Kidney epithelial cell (primary cell): ENCODE measurements at places on chromosomes 3 and 15. TPM values are rescaled to one million over a fixed set of nuclear protein-coding genes. Genes with fewer than 3 reads are reported as not detected.

DNA sequence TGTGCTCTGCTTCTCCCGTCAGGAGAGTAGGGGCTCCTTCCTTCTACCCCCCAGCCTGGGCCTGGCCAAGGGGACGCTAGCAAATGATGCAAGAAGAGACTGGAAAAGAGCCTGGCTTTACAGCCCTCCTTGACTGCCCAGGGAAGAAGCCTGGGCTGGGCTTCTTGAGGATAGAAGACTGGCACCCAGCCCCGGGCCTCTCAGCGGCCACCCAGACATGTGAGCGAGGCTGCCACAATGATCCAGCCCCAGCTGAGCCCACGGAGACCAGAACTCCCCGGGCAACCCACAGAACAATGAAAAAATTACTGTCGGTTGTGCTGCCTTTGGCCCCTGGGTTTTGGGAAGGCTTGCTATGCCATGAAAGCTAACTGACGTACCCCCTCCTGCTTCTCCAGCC, 100.6 kb upstream of the PRR20G start:
- DNase-seq, result no peak

GRCh38 chr3:172787746-172788145, 37.2 kb downstream of the ECT2 start:
- DNase-seq, result peak; percentile 4

GRCh38 chr3:52240059-52240885, 1.3 kb upstream of the TWF2 start:
- peak; percentile 72 for DNase-seq

DNA sequence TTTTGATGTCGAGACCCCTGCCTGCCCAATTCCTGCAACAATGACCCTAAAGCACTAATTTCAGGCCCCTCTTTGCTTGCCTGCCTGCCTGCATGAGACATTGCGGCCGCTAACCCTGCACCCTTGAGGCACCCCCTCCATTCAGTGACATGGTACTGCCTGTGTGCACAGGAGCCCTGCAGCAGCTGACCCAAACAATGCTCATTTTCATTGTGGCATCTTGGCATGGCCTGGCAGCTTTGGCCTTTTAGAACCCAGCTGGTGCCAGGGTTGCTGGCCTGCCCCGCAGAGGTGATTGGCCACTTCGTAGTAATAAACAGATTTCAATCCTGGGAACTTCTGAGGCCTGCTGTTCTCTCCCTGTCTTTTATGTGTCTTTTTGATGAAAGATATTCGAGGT, 33.8 kb downstream of the SLCO3A1 start:
- DNase-seq, result no peak

DNA sequence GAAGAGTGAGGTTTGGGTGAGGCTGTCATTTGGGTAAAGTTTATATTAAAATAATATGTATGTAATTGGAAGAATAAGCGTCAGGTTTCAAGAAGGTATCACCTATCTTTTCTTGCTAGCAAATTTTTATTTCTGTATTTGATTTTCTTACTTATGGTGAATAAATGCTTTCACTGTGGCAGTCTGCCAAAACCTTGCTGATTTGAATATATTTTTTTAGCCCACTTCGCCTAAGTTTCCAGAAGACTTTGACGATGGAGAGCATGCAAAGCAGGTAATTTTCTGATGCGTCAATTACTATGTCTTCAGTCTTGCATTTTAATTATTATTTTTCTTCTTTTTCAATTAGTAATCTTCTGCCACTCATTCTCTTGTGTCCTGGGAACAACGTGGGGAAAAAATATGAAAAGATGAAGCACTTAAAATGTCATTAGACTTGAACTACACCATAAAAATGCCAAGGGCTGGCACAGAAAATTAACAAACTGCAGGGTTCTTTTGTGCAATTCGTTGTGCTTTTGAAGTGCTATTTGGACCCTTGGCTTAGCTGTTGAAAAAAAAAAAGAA, 40.4 kb downstream of the SRP14 start:
- DNase-seq, result no peak

- no peak for DNase-seq
Observed at GRCh38 chr3:65540666-65541065, 498.1 kb downstream of the MAGI1 start.

DNA sequence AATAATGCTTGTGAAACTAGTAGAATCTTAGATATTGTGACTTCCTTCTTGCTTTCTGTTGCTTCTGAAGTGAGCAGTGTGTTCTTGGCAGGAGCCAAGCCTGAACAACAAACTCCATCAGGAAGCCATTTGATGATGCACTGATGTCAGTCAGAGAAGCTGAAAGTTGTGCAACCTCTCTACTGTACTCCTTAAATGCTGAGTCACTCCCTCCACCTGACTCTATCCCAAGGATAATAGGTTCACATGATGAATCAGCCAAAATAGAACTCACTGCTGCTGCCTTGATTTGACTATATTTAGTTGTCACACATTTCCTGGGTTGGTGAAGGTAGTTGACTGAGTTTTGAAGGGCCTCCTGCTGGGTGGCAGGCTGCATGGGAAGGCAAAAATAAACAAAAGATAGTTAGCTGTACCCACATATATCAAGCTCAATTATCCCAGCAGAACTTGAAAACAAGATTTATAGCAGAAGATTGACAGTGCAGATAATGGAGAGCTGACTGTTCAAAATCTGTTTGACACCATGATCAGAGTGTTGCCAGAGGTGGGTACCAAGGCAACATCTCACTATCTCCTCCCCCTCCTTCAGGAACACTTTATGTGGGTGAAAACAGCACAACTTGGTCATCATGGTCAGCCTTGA, 328.4 kb upstream of the DPH6 start:
- DNase-seq, result peak; percentile 84

HIGD2B gene
- not detected in 2 replicates for total RNA-seq

DUOX1 gene
- 4.1 and 6.6 TPM in 2 replicates for total RNA-seq

GRCh38 chr3:71018799-71019198, 564.7 kb downstream of the FOXP1 start:
- DNase-seq, result no peak

- peak; percentile 44 for DNase-seq
Observed at GRCh38 chr3:40116478-40117177, 192.9 kb upstream of the EIF1B start.

DNA sequence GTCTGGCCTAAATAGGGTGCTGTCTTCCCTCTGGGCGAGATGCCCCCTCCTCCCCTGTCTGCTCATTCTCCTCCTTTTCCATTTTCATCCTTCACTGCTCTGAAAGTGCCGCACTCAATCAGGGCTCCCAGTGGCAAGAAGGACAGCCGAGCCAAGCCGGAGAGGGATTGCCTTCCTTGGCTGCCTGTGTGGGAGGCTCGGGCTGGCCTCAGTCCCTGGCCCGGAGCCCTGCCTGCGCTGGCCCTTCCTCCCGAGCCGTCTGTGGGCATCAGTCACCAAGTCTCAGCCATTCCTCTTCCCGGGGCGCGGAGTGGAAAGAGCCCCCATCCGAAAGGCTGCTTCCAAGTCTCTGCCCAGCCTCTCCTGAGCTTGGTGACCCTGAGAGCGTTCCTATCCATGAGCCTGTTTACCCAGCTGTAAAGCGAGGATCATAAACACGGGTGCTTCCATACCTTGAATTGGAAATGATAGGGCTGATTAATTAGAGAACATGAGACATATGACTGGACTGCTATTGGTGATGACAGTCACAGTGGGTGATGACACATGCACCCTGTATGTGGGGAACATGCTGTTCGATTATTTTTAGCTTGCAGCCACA, 59.1 kb upstream of the TLE3 start:
- no peak for DNase-seq

CHST14 gene
- 24.2 and 25.8 TPM in 2 replicates for total RNA-seq

ACAP2 gene
- 38.3 and 39.0 TPM in 2 replicates for total RNA-seq

GRCh38 chr3:135159681-135160247, 364.7 kb downstream of the EPHB1 start:
- no peak for DNase-seq

DNA sequence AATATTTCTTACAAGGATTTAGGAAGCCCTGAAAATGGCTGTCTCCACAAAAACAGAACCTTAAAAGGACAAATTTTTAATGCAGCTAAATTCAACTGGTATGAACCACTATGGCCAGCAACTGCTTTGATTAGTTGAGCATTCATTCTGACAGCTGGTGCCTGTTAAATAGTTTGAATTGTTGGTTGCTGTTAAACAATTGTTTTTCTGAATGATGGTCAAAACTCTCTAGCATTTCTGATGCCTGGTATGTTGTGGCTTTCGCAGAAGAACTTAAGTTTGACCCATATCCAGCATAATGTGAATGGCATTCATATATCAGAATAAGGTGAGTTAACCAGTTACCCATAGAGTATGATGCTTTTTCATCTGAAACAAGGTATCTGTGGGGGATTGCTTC, 138.4 kb downstream of the MEIS2 start:
- no peak for DNase-seq

DNA sequence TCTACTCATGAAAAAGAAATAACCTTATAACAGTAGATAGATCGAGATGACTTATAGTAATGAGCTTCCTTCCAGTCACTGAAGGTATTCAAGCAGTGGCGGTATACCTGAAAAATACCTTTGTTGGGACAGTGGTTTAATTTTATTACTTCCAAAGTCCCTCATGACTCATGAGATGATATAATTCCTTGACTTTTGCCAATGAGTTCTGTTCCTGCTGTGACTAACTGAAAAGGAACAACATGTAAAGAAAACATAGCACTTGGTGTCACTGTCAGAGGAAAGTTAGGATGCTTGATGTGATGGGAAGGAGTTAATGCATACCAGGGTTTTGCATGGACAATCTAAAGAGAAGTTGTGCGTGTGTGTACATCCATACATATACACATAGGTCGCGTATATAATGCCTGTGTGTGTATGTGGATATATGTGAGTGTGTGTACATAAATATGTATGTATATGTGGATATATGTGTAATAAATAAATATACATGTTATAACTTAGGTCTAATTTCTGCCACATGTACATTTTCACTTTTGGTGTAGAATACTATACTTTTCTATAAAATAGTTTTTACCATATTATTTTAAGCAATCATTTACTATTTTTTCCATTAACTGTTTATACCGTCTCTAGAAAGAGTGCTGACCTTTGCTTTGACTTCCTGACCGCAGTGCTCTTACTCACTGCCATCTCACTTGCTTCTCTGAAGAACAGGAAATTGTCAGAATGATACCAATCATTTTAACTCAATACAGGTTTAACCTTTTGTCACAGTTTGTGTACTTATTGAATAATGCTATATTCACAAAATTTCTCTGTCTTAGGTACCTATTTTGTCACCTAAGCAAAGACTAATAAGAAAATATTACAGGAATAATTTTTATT, 12.6 kb upstream of the PAK2 start:
- DNase-seq, result no peak

- no peak for DNase-seq
Observed at GRCh38 chr15:42994546-42994945, 74.0 kb upstream of the TTBK2 start.

DNA sequence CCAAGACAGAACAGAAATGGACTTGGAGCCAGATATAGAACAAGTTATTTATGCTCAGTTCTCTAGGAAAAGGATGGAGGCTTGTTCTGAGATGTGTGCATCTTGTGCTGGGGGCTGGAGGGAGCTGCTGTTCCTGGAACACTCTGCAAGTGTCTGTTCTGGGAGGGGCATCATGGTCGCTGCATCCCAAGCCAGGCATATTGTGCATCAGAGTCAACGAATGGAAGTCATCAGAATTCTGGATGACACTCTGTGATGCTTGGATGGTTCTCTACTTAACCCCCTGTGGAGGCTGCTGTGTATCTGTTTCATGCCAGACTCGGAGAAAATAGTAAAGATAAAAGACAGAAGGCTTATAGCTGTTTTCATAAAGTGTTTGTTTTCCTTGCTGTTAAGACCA, 34.7 kb downstream of the RPL22L1 start:
- no peak for DNase-seq

EPHA3 gene
- 0.04 and 0.07 TPM in 2 replicates for total RNA-seq

CD276 gene
- total RNA-seq, result 153 and 166 TPM in 2 replicates

DNA sequence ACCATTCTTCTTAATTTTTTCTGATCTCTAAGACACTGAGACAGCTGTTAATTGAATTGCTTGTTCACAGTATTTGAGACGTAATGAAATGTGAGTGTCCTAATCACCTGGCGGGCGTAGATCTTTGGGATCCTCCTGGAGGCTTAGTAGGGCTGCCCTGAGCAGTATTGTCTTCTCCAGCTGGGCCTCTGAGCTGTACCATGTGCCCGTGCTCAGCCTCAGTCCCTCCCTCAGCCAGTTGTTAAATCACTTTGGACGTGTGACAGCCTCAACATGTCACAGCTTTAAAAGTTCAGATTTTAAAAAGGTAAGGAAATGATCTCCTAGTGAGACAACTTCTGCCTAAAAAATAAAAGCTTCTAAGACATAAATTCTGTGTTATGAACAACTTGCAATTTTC, 35.5 kb downstream of the IGF1R start:
- DNase-seq, result no peak

GRCh38 chr3:171851660-171852058, 8.5 kb downstream of the TMEM212 start:
- DNase-seq, result no peak

APOD gene
- total RNA-seq, result not detected in 2 replicates

- DNase-seq, result no peak
Observed at GRCh38 chr3:87359025-87359424, 82.6 kb upstream of the POU1F1 start.

- DNase-seq, result no peak
Observed at GRCh38 chr15:63726491-63726890, 107.3 kb downstream of the HERC1 start.

DNA sequence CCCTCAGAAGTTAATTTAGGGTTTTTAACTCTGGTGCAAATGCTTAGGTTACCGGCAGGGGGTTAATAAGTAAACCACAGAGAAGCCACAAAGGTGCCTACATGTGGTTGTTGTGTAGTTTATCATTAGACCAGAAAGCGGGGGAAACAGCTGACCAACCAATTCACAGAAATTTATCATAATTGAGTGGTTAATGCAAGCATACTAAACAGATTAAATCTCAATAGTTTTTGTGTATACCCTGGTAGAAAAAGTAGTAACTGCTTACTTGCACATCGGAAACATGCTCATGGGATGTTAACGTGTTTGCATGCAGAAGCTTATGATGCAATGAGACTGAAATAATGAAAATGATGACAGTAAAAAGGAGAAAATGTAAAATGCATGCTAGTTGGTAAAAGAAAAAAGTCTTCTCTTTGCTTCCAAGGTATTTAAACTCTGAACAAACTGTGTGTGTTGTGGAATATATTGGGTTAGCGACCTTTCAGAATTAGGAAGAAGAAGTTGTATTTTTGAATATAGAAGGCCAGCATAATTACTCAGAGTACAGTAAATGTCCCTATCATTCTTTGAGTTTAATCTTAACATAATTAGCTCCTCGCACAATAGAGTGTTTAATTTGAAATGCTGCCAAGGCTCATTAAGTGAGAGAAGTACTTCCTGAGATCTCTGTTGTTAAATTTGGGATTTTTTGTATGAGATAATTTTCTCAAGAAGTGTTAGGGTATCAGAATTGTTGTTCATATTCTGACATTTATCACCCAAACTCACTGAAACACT, 316.2 kb downstream of the PTPRG start:
- no peak for DNase-seq

C3orf49 gene
- total RNA-seq, result not detected in 2 replicates

DNA sequence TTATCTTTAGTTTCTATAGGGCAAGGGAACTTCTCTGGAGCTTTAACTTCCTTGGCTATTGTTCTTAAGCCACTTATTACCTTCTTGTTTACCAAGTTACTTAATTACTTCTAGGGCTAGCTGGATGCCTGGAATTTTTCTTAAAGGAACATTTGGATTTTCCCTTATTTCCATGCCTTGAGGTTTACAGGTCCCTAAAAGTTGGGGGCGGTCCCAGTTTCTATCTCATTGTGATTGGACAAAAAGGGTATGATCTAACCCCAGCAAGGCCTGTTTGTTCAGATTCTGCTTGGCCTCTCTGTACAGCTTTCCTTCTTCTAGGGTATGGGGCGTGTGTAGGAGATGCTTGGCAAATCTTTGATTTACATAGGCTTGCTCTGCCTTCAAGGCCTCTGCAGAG, 17.4 kb downstream of the PDHB start:
- no peak for DNase-seq

CYP11A1 gene
- total RNA-seq, result 2.0 and 2.9 TPM in 2 replicates

- DNase-seq, result no peak
Observed at GRCh38 chr3:32237670-32238452, 619 bp upstream of the CMTM8 start.
